ENCODE measurements at places on chromosomes 5 and 9.
A peak's percentile ranks its signal among the peaks of the same experiment; 100 is the strongest.

DNA sequence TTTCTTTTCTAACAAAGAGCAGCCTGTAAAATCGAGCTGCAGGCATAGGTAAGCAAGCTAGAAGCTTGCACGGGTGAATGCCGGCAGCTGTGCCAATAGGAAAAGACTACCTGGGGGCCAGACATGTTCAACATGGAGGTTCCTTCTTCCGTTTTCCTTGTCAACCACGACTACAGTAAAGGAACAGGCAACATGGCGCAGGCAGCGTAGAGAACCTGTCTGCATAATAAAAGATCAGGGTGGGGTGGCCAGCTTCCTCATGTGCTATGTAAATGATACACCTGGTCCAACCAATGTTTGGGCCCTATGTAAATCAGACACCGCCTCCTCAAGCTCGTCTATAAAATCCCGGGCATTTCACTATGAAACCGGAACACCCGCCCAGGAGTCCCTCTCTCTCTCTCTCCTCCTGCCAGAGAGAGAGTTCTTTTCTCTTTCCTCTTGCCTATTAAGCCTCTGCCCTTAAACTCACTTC lies 103.8 kb upstream of the LIFR start:
- DNase-seq = peak; percentile 98

GRCh38 chr5:163496286-163496685 lies 9.1 kb upstream of the MAT2B start:
- no peak for DNase-seq

GRCh38 chr9:37682951-37683350 lies 32.2 kb downstream of the FRMPD1 start:
- DNase-seq = peak; percentile 85

- DNase-seq = no peak
Measured at GRCh38 chr5:73196201-73196600, 23.2 kb downstream of the TMEM174 start.

- DNase-seq = no peak
Measured at GRCh38 chr5:9198394-9198793, 347.5 kb downstream of the SEMA5A start.

DNA sequence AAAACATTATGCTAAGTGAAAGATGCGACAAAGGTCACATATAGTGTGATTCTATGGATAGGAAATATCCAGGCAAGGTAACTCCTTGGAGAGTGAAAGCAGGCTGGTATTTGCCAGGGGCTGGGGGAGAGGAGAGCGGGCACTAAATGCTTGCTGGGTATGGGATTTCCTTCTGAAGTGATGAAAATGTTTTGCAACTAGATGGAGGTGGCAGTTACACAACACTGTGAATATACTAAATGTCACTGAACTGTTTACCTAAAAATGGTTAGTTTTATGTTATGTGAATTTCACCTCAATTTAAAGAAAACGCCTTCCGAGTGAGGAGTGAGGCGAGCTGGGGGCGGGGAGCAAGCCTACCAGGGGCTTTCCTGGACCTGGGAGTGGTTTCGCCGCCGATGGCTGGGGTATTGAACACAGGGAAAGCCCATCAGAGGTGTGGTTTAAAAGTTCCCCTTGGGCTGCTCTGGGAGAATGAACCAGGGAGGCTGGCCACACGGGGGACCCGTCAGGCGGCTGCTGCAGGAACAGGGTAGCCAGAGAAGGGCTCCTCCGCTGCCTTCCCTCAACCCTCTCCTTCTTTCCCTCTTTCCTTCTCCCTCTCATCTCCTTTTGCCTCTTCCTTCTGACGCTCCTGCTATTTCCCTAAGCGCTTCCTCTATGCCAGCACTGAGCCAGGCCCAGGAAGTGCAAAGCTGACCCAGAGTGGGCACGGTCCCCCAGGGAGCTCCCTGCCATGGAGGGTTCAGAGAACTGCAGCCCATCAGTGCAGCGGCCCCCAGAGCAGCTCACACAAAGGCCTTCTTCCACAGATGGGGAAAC lies 4.9 kb downstream of the AKNA start:
- no peak for DNase-seq

DNA sequence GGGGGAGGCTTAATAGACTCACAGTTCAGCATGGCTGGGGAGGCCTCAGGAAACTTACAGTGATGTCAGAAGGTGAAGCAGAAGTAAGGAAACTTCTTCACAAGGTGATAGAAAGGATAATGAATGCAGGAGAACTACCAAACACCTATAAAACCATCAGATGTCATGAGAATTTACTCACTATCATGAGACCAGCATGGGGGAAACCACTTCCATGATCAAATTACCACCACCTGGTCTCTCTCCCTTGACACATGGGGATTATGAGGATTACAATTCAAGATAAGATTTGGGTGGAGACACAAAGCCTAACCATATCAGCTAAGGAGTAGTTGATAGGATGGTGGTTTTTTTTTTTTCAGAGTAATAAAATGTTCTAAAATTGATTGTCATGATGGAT lies 201.8 kb downstream of the CDH12 start:
- DNase-seq = peak; percentile 25

DNA sequence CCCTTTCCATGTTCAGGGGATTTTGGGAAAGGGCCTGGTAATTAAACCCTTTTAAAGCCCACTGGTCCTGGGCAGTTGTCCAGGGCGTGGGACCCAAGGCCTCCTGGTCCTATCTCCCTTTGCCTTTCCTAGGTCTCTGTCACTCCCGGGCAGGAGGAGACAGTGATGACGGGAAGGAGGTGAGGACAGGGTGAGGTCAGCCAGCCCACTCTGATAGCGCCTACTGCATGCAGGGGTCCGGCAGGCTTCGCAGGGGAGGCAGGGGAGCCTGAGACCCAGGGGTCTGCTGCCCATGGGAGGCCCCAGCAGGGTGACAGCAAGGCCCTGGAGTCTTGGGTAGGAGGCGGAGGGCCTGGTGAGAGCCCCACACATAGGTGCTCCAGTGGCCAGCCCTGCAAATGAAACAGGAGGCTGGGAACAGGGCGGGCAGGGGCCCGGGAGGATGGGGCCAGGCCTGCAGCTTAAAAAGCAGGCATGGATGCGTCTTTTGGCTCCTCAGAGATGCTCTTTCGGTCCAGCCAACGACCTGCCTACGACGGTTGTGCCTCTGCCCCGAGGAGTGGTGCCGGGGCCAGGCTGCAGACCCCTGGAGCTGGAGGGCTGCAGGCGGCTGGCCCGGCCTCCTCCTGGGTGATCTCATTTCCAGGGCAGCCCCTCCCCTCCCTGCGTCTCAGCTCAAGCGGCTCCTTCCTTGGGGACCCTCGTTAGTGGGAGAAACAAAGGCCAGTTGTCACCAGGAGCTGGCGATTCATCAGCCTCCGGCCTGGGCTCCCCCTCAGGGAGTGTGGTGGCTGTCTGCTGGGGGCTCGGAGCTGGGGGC lies 6.7 kb upstream of the RXRA start:
- peak; percentile 53 for DNase-seq

GRCh38 chr9:130042885-130043653 lies at the start of gene FNBP1:
FNBP1 (minus strand) TSS chr9:130043189; CDS start chr9:130042975, 214 bp downstream.
- peak; percentile 81 for DNase-seq

DNA sequence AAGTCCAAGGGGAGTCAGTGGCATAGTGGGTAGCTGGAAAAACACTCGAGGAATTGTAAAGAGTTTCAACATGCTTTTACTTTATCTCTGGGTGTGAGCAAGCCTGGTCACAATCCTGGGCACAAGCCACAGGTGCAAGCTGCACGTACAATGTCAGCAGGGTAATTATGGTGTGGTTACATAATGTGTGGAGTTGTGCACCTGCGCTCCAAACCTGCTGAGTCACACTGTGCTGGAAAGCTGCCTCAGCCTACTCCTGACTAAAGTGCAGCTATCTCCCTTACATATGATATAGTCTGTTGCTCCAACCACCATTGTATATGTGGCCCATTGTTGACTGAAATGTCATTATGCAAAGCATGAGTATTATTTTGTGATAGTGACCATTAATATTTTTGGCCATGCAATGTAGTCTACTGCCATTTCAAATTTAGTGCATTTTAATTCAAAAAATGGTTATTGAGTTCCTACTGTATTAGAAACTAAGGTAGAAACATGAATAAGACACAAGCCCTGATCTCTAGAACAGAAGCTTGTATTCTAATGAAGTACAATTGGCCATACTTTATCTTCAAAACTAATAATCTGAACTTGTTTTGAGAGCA lies 160.9 kb upstream of the SLC30A5 start:
- peak; percentile 24 for DNase-seq

DNA sequence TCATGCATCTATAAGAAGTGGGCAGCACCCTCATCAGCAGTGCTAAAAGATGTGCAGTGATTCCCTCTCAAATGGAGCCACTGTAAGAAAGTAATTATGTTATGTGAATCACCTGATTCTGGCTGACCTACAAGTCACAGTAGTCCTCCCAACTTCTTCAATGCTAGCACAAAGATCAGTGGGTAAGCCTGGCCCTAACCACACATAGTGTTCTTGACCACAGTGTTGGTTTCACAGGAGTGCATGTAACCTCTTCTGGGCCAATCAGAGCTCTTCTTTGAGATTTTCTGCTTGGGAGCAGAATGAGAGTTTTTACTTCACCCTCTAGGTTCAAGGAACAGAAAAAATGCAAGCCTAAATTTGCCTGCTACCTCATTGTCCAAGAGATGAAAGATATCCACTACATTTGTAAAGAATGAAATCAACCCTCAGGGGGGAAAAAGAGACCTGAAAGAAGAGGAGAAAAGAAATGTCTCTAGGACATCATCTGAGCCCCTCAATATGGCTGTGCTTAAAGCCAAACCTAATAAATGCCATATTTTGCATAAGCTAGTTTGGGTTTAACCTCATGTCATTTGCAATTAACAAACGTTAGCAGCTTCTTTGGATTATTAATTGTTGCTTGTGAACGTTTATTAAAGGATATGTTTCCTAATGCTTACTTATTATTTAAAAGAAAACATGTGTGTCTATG lies 65.3 kb upstream of the ADRB2 start:
- DNase-seq = no peak

GRCh38 chr5:57863661-57864060 lies 381.1 kb upstream of the ACTBL2 start:
- DNase-seq = no peak

GRCh38 chr5:72938206-72938605 lies 17.6 kb upstream of the FCHO2 start:
- no peak for DNase-seq

DNA sequence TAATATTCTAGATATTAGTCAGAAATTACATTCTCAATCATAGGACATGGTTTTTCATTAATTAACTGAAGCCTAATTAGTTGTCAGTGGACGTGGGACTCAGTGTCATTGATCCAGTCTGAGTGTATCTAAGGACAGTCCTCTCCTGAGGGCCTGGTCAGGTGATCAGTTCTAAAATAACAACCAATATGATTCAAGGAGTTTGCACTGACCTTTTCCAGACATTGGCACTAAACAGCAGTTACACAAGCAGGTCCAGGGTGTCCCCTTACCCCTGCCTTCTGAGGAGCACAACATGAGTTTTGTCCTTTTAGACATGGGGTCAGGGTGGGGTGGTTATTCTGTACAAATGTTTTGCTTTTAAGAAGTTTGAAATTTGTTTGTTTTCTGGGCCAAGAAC lies 97.8 kb downstream of the CMYA5 start:
- DNase-seq = no peak

GRCh38 chr5:88688984-88689667 lies 193.9 kb downstream of the MEF2C start:
- no peak for DNase-seq

GRCh38 chr9:110179734-110180133 lies 28.2 kb downstream of the C9orf152 start:
- no peak for DNase-seq

DNA sequence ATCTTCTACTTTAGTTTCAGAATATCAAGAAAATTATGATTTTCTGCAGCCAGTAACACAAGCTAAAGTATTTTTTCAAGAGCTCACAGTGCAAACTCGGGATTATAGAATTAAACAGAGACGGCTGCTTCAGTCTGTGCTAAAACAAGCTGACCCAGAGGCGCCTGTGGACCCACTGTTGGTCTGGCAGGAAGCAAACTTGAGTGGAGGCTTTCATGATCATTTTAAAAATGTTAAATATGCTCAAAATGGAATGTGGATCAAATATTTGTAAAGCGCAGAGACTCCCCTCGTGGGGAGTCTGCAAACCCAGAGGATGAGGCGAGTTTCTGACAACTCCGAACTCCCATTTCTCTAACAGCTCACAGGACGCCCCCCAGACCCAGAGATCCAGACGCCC lies 13.0 kb downstream of the ROR2 start:
- no peak for DNase-seq

GRCh38 chr5:54705994-54706653 lies 188.6 kb downstream of the SNX18 start:
- no peak for DNase-seq

DNA sequence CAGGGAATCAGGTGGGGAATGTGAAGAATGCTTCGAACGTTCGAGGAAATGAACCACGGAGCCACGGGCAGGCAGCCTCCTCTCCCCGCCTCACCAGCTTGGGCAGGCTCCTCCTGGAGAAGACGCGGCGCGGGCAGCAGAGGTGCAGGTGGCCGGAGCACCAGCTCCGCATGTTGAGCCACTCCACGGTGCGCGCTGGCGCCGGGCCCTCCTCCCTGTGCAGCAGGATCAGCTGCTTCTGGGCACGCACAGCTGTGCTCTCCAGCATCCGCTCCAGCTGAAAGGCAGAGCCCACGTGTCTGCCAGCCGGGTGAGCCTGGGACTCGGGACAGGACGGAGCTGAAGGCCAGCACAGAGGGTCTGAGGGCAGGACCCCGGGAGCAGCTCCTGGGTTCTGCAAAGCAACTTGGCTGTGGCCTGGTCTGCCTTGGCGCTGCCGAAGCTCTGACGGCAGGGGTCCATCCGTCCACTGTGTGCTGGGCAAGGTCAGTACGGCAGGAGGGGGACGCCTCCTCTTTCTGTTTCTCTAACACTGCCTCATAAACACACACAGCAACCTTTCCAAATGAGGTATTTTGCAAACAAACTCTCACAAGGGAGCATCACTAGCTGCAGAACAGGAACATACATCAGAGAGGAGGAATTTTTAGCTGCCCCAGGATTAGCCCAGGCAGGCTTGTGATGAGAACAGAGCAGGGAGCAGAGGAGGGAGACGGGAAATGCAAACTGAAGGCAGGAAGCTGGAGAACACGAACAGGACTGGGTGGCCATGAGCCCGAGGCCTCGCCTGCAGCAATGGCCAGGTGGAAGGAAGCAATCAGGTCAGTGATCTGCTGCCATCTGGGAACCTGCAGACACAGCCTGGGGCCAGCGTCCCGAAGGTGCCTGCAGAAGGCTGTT lies 20.1 kb upstream of the NSMF start:
- DNase-seq = no peak

DNA sequence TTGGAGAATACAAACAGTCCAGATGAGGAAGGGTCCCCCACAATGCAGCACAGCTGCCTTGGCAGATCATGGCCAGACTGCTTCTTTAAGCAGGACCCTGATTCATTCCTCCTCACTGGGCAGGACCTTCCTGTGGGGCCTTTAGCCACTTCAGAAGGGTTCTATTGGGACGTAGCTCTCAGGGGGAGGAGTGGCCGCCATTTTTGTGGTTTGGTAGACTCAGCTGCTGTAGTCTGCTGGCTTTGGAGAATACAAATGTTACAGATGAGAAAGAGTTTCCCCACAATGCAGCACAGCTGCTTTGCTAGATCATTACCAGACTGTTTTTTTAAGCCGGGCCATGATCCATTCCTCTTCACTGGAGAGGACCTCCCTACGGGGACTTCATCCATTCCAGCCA lies 57.4 kb downstream of the TMEM38B start:
- no peak for DNase-seq

Data from SK-N-DZ (cell line).